ENCODE measurements at places on chromosomes 13 and 19. TPM values are rescaled to one million over a fixed set of nuclear protein-coding genes. Genes with fewer than 3 reads are reported as not detected.

The IGFL1 gene
- total RNA-seq = not detected

The RNF113B gene
- not detected for total RNA-seq

The C19orf38 gene
- total RNA-seq = 11.7 TPM

The LILRB3 gene
- 85.6 TPM for total RNA-seq

The GPR183 gene
- 9.0 TPM for total RNA-seq

The YJEFN3 gene
- 6.6 TPM for total RNA-seq

The CPB2 gene
- total RNA-seq = 33.5 TPM

The CHAMP1 gene
- total RNA-seq = 19.3 TPM

The CALR3 gene
- not detected for total RNA-seq

The POSTN gene
- 14.5 TPM for total RNA-seq

The C19orf85 gene
- not detected for total RNA-seq
